ENCODE measurements at places on chromosomes 5 and 9.

- no peak for DNase-seq
Measured at GRCh38 chr5:168667301-168667840, 88.2 kb upstream of the PANK3 start.

GRCh38 chr9:12968093-12968492 is 193.3 kb downstream of the LURAP1L start:
- DNase-seq = no peak

GRCh38 chr9:14417237-14417636 is 103.3 kb upstream of the NFIB start:
- DNase-seq = no peak

DNA sequence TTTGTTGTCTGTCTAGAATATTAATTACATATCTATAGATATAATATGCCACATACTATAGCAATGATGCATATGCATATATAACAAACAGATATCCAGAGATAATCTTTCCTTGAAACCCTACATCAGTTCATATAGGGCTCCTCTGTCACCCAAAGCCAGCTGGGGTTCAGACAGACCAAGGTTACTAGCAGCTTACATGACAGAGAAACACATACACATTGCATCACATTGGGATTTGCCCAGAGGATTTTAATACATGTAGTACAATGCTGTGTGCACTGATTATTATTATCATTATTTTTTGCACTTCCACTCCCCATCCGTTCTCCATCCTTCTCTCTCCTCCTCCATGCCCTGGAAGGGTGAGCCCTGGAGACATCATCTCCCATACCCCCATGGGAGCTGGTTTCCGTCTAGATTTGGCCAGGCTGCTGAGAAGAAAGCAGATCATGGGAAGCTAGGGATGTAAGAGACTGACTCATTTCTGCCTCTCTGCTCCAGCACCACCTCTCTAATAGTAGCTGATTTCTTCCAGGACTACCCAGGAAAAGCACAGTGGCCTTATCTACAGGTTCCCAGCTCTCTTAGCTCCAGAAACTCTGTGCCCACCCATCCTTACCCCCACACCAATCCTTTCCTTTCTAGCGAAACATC is 23.3 kb downstream of the FST start:
- no peak for DNase-seq

DNA sequence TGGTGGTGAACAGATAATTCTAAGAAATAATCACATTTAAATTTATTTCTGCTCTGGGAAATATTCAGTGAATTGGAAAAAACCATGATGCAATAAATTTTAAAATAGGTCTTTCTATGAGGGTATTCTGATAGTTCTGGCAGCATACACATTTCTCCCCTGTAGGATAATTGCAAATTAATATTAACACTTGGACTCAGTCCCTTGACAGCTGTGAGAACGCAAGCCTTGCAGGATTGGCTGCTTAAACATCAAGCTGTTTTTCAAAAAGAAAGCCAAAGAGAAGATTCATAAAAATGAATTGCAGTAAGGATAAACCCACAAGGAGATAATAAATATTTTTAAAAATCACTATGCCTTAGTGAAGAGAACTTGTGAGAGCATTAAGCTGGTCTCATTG is 180.0 kb downstream of the MTRR start:
- DNase-seq = no peak

GRCh38 chr5:177474002-177474476 is 605 bp upstream of the DBN1 start:
- no peak for DNase-seq

DNA sequence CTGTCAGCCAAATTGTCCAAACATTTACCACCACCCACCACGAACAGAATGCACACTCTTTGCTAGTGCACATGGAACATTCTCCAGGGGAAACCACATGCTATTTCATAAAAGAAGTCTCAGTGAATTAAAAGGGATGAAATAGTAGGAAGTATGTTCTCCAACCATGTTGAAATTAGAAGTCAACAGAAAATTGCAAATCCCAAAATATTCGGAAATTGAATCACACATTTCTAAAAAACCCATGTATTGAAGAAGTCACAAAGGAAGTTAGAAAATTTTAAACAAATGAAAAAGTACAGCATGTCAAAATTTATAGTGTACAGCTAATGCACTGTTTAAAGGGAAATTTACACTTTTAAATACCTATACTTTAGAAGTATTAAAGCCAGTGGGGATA is 50.8 kb downstream of the TGFBR1 start:
- DNase-seq = no peak

DNA sequence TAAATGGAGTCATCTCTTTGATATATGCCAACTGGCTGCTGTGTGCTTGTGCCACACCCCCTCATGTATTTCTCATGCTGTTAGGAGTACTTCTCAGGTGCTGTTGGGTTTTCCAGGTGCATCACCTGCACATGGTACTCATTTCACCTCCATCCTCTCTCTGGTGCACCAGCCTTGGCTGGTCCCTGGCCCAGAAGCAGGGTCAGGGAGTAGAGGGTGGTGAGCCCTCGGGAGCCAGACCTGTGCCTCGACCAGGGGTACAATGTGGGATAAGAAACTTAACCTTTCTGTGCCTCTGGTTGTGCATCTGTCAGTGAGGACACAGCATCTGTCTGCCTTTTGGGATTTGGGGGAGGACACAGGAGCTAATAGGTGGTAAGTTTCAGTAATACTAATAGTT is 38.5 kb downstream of the SECISBP2 start:
- no peak for DNase-seq

- DNase-seq = no peak
Measured at GRCh38 chr5:14463629-14464028, 118.0 kb upstream of the OTULINL start.

DNA sequence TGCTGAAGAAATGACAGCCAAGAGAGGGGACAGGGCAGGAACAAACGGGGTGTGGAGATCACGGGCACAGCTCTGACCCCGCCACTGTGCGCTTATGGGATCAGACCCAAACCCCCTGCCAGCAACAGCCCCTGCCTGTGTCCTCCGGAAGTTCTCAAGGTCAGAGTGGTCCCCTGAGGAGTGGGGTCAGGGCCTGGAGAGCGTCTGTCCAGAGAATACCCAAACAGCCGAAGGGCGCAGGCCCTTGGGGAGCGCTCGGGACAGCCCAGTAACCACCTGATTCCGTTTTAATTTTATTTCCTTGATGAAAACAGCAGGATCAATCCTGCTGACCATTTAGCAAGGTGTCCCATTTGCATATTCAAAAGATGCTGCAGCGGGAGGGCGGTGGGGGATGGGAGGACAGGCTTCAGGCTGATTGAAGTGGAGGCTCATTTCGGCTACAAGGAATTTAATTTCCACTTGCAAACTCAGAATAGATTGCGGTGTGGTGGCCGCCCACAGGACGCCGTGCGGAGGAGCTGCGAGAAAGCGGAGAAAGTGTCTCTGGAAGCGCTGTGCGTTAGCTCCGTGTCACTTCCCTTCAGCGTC is 32.6 kb upstream of the TMEM250 start:
- DNase-seq = no peak

DNA sequence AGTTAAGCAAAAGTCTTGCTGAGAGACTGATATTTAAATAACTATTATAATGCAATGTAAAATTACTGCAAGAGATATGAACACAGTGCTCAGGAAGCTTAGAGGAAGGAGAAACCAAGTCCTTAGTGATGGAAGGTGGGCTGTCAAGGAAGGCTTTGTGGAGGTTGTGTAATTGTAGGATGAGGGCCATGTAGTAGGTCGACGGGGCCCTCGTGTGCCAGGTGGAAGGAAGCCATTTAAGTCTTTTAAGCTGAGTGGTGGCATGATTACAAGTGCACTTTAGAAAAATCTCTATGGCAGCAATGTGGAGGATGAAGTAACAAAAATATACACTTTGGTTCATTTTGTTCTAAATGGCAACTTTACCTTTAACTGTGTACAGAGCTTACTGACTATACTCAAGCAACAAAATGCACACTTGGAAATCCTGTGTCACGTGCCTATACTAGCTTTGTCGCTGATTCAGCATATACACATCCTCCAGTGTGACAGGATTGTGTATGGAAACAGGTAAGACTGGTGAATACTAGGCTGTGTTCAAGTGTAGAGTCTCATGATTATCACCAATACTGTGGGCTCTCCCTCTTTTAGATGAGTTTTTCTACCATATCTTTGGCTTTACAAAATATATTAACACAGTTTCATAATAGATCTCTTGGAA is 78.6 kb downstream of the TMC1 start:
- DNase-seq = no peak

DNA sequence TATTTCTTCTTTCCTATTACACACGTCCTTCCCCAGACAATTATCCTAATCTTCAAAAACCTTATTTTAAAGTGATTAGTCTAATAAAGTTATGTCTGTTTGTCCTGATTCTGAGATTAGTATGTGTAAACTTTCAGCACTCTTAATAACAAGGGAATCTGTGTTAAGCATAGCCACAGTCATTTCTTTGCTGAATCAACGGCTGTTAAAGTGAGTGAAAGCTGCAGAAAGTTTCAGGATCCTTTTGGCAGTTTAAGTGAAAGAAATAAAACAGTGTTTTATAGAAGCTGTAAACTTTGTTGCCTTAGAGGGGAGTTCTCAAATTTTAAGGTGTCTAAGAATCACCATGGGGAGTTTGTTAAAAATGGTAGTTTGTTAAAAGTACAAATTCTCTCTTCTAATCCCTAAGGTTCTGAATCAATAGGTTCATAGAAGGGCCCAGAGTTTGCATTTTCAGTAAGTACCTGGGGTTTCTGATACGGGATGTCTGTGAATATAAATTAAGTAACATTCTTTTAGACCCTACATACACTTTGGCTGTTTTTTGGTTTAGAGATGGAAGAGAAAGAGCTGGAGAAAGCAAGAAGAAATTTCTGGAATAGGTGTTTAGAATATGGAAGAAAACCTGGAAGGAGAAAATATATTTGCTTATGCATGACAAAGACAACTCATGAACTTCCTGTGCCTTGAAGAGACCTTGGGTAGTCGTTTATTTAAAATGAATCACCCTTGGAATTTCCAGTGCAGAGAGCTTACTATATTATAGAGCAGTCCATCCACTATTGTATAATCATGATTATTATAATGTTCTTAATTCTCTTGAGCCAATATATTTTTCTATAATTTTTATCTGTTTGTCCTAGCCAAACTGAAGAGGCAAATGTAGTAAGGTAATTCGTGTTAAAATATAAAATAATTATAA is 45.7 kb downstream of the SCAMP1 start:
- no peak for DNase-seq

GRCh38 chr5:39115644-39116343 is 41.6 kb upstream of the RICTOR start:
- DNase-seq = no peak

Data from central memory CD4-positive, alpha-beta T cell (primary cell).